Natural killer cell treated with Interleukin-12 subunit alpha and Interleukin-12 subunit beta and Interleukin-15 and Interleukin-18, amount 100 ng/mL, for 72 hours (primary cell): ENCODE measurements at places on chromosomes 3 and 15.

DNA sequence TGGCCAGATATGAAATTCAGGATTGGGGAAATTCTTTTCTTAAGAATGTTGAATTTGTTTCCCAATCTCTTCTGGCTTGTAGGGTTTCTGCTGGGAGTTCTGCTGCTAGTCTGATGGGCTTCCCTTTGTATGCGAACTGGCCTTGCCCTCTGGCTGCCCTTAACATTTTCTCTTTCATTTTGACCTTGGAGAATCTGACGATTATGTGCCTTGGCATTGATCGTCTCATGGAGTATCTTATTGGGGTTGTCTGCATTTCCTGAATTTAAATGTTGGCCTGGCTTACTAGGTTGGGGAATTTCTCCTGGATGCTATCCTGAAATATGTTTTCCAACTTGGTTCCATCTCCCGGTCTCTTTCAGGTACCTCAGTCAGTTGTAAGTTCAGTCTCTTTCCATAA is 152.2 kb downstream of the CFAP20DC start:
- no peak for DNase-seq

- no peak for DNase-seq
Observed at GRCh38 chr3:78988324-78988723, 779.5 kb downstream of the ROBO1 start.

DNA sequence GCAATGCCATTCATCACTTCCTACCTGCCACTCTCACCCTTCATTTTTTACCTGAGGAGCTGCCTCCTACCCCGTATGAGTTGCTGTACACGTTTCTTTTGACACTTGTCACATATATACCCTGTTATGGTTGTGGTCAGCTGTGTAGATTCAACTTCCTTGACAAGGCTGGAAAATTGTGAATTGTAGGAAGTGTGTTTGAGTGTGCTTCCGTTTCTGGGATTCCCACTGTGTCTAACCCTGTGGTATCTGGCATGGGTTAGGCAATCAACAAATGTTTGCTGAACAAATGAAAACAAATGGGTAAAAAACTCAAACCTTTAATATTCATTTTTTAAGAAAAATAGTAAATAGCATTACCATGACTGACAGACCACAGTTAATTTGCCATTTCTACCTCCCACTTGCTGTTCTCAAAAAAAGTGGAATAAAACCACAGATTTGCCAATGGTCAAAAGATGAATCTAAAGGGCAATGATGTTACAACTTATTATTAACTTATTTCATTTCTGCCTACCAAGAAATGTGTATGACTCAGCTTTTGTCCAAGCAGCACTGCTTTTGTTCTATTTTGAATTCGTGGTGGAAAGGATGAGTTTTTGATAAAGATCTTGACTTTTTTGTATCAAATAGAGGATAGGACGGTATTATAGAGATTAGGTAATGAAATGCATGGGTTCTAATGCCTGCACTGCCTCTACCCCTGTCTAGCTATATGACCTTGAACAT is 404.6 kb downstream of the LPP start:
- DNase-seq, result no peak

DNA sequence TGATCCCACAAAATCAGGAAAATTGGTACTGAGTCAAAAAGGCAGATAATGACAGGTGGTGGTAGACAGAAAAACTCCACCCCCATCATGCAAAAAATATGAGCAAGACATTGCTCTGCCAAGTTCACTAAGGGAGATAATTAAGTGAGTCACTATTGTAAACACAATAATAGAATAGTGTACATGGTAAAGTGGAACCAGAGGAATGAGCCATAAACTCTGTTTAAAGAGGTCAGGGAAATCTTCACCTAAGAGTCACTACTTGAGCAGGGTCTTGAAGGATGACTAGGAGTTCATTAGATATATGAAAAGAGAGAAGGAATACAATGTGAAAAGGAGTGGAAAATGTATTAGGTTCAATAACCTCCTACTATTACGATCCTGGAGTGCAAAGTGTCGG is 213.4 kb upstream of the PEX5L start:
- DNase-seq, result no peak

GRCh38 chr3:139917226-139917785 is 17.7 kb upstream of the CLSTN2 start:
- DNase-seq, result no peak

DNA sequence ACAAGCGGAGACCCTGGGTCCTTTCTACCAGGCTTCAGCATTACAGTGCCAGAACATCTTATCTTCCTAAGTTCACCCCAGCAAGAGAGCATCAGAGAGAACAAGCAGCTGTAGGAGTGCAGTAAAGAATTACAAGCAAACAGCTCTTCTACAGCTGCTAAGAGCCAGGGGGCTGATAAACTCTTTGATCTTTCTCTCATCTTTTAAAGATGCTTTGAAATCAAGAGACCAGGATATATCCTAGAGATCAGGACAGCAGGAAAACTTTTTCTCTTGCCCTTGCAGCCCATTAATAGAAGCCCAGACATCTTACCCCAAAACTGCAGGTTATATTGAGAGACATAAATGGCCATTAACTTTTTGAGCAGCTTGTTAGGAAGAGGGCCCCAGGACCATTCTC is 198.1 kb downstream of the RSL24D1 start:
- no peak for DNase-seq

GRCh38 chr3:8846176-8846575 is 76.8 kb upstream of the OXTR start:
- DNase-seq, result no peak

- DNase-seq, result no peak
Observed at GRCh38 chr3:44045476-44046275, 196.0 kb upstream of the TOPAZ1 start.

DNA sequence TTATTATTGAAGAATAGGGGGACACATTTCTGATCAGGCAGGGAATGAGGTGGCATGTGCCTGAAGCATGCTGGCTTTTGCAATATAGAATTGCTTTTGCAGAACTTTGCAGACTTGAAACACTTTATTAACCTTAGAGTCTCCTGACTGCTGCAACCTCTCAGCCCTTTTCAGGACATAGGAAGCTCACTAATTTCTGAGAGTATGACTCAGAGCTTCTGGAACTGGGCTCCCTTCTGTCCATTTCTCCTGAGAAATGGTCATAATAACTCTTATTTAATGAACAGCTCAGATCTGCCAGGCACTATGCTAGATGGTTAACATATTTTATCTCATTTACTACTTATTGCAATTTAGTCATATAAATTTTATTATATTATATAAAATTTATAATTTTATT is 38.6 kb upstream of the DGKG start:
- DNase-seq, result no peak
